Stimulated activated CD4-positive, alpha-beta T cell treated with anti-CD3 and anti-CD28 coated beads, Interleukin-1b, Interleukin-23, amount 100 ng/mL, for 24 hours (primary cell): ENCODE measurements at places on chromosomes 7 and 10.

- no peak for DNase-seq
These were observed 161.6 kb downstream of the JAZF1 start for GRCh38 chr7:28018856-28019465.

- no peak for DNase-seq
These were observed 127.7 kb downstream of the DYNC1I1 start for GRCh38 chr7:95899919-95900513.

DNA sequence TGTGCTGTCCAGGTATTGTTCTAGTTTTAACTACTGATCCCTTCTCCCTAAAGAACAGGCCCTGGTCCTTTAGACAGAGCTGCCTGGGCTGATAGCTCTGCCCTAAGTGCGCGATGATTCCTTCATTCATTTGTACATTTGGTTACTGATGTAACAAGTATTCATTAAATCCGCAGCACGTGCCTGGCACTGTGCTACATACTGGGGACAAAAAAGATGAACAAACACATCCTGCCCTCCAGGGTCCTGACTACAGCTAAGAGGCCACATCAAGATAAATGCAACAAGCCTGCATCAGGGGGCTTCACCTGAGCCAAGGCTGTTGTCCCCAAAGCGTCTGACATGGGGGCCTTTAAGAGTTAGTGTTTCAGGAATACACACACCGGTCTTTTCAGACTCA is 99.0 kb upstream of the PODXL start:
- no peak for DNase-seq

DNA sequence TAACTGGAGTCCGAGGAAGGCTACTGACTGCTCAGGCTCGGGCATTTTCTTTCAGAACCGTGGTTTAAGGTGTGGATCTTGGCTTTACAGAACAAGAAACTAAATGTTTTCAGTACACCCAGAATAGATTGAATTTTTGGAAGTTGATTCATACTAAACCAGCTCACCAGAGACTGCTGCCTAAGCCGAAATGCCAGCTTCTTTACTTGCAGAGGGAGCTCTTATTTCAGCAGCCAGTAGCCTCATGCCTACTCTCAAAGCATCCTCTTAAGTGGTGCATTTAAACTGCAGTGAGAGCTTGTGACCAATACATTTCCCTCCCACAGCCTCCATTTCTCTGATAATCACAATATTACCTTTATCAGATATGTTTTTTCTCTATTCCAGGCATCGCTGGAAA is 615.1 kb downstream of the SUGCT start:
- DNase-seq = no peak

- no peak for DNase-seq
These were observed 7.1 kb downstream of the AHR start for GRCh38 chr7:17305387-17306171.

- no peak for DNase-seq
These were observed 17.5 kb downstream of the AHR start for GRCh38 chr7:17315974-17316373.

- DNase-seq = no peak
These were observed 6.8 kb upstream of the AEBP1 start for GRCh38 chr7:44097064-44097932.

DNA sequence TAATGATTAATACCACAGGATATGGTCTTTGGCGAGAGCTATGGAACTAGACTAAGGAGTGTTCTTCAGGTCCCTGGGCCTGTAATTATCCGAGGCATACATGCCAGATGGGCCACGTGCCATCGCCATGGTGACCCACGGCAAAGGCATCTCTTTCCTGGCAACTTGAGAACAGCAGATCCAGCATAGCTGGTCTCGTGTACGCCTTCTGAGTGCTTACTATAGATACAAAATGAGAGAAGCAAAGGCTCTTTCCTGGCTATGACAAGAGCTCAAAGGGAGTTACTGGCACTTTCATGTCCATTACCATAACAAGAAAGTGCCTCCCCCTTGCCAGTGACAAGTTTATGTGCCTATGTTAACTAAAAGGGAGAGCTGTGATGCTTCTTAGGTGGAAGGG is 26.0 kb upstream of the GLI3 start:
- no peak for DNase-seq

DNA sequence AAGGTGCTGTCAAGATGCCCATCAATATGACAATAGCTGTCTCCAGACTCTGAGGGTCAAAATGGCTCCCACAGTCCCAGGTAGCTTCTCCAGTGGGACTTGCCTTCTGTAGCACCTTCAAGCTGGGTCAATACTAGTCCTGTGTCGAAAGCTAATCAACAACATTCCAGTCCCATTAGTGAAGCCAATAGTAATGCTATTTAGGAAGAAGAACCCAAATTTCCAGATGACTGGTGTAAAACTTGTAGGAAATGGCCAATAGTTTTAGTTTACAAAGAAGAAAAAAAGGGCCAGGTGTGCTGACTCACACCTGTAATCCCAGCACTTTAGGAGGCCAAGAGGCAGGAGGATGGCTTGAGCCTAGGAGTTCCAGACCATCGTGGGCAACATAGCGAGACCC is 2.0 kb upstream of the SPOCK2 start:
- no peak for DNase-seq

DNA sequence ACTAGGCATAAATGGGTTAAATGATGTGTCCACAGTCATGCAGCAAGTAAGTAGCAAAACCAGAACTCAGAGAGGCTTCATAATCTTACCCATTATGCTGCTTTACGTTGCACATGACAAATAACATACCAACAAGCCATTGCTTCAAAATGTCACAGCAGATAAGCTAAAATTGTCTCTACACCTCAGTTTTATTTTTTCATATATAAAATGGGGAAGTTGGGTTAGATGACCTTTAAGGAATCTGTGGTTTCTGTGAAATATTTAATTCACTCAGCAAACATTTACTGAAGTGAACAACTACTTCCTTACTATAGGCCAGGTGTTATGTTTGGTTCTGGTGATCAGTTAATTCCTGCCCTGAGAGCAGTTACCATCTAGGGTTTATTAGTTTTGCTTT is 2.2 kb upstream of the ASCC1 start:
- DNase-seq = no peak

- DNase-seq = no peak
These were observed 117.4 kb upstream of the POM121L12 start for GRCh38 chr7:52917982-52918578.

DNA sequence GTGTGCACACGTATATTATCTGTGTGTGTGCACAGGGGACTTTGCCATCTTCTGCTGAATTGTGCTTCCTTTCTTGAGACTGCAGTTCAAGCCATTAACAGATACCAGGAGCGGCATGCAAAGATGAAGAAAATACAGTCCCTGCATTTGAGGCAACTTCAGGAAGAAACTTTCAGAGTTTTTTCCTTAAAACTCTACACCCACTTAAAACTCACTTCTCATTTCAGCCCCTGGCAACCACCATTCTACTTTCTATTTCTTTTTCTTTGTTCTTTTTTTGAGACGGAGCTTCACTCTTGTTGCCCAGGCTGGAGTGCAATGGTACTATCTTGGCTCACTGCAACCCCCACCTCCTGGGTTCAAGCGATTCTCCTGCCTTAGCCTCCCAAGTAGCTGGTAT is 448.9 kb upstream of the ZMIZ1 start:
- no peak for DNase-seq

GRCh38 chr10:43669386-43669785 is 20.7 kb upstream of the ZNF32 start:
- DNase-seq = no peak

DNA sequence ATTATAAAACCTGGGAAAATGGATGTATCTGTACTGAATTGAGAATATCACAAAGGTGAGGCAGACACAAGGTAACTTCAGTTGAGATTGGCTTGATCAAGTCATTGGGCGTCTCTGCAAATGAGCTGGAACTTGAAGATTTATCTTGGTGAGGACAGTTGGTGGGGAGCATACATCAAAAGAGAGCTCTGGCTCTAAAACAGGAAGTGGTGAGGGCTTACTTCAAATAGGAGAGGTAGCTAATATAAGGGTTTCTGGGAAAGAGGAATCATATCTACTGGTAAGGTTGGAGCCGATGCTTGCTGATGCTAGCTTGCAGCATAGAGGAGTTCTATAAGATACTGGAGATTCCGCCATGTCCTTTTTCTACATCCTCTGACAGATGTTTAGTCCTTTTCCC is 39.9 kb upstream of the FGL2 start:
- no peak for DNase-seq

GRCh38 chr10:96324447-96324846 is 20.2 kb downstream of the DNTT start:
- no peak for DNase-seq

- no peak for DNase-seq
These were observed 215.0 kb downstream of the USP6NL start for GRCh38 chr10:11396311-11396955.

DNA sequence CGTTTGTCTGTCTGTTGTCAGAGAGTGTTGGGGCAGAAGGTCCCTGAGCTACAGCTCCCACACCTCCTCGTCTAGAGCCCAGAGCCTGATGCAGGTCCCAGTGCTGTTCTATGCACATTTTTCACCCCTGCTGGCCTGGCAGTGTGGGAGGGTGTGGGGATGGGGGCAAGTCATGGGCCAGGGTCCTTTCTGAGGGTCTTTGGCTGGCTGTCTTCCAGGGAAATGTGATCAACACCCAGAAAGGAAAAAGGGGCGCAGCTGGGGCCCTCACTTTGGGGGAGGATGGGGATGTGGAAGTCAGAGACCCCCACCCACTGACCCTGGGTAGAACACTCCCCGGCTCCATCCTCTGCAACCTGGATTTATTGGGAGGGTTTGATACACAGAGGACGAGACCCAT is 50.0 kb upstream of the ZNF716 start:
- DNase-seq = no peak

DNA sequence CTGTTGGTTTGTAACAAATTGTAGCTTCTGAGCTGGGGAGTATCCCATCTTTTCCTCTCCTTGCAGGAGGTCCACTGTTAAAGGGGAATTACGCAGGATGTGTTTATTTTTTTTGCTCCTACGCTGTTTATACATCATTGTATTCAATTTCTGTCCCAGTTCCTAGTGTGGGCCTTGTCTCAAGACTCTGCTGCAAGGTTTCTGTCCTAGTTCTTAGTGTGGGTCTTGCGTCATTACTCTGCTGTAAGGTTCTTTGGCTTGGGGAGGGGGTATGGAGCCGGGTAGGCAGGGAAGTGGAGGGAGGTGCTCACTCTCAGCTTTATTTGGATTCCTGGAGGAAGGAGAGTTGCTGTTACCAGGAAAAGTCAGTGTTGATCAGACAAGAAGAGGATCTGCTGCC is 64.0 kb upstream of the TRIM8 start:
- DNase-seq = no peak

DNA sequence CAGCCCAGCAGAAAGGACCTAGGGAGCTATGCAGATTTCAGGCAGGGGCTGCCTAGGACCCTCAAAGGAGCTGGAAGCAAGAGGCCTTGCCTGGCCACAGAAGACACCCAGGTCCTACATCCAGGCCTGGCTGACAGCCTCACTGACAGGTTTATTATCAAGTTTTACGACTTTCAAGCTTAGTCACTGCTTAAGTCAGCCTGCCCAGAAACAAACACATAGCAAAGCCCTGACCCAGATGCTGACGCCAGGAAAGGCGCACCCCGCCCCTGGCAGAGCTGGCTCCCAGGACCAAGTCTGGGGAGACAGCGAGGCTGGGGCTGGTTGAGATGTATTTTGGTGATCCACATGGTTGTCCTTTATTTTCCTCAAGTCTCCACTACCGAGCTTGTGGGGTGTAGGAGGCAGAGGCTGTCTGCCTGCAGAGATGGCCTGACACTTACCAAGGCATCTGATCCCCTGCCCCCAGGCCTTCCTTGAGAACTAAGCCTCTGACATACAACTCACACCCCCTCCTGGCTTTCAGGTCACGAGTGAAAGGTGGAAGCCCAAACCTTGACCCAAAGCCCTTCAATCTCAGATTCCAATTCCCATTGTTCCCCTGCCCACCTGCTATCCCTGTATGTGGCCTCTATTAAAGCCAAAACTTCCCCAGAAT is 80.7 kb upstream of the EMX2 start:
- DNase-seq = no peak

DNA sequence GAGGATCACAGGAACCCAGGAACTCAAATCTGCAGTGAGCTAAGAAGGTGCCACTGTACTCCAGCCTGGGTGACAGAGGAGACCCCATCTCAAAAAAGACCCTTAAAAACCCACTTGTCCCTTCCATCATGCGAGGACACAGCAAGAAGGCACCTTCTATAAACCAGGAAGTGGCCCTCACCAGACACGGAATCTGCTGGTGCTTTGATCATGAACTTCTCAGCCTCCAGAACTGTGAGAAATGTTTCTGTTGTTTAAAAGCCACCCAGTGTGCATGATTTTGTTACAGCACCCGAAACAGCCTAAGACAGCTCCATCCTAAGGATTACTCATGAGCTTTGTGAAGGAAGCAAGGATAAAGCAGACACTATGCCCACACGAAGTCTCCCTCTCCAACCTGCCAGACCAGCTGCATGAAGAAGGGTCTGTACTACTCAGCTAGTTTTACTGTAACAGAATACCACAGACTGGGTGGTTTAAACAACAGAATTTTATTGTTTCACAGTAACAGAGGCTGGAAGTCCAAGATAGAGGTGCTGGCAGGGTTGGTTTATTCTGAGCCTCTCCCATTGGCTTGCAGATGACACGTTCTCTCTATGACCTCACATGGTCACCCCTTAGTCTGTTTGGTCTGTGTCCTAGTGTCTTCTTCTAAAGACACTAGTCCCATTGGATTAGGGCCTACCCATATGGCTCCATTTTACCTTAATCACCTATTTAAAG is 13.7 kb downstream of the VIM start:
- no peak for DNase-seq

- no peak for DNase-seq
These were observed 71.2 kb upstream of the COL13A1 start for GRCh38 chr10:69730251-69731156.

- DNase-seq = no peak
These were observed 26.6 kb downstream of the INSIG1 start for GRCh38 chr7:155324012-155324917.

DNA sequence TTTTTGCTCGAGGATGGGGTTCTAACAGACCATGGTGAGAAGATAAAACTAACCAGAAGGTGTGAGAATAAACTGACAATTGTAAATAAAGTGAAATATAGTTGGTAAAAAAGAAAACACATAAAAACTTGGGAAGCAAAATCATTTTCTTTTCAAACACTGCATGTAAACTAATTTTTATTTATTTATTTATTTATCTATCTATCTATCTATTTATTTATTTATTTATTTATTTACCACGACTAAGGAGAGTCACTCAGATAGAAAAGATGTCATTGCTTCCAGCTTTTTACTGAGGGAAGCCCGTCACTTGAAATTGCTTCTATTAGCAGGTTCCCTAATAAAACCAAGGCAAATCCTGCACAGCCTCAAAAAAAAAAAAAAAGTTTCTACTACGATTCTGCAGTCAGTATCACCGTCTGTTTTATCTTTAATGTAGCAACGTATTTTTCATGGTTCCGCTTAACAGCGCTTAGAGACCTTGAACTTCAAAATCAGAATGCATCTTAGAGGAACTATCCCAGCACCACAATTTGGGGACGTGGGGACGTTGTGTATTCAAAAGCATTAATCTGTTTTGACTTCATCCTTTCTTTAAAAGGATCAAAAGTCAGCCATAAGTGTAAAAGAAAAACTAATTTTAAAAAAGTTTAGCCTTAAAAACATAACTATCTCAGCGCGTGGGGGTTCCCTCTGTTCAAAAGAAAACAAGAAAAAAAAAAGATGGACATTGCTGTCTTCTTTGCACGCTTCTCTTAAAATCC is 33.3 kb upstream of the EBLN1 start:
- DNase-seq = no peak
